ENCODE measurements at places on chromosomes 2 and 18.

GRCh38 chr18:76412010-76412817 lies 82.8 kb downstream of the ZNF516 start:
- H3K36me3 ChIP-seq = no peaks in the 10 kb centered on the region
- H3K27ac ChIP-seq = no peak overlapping the region
- H3K4me3 ChIP-seq = no peak overlapping the region
- H3K27me3 ChIP-seq = no peaks in the 10 kb centered on the region

GRCh38 chr2:134370655-134371445 lies 117.0 kb downstream of the MGAT5 start:
- no peaks in the 10 kb centered on the region for H3K27me3 ChIP-seq
- peaks cover 21% of the 10 kb centered on the region for H3K4me1 ChIP-seq
- DNase-seq = no peak
- peak overlapping the region; percentile 8 for H3K27ac ChIP-seq

DNA sequence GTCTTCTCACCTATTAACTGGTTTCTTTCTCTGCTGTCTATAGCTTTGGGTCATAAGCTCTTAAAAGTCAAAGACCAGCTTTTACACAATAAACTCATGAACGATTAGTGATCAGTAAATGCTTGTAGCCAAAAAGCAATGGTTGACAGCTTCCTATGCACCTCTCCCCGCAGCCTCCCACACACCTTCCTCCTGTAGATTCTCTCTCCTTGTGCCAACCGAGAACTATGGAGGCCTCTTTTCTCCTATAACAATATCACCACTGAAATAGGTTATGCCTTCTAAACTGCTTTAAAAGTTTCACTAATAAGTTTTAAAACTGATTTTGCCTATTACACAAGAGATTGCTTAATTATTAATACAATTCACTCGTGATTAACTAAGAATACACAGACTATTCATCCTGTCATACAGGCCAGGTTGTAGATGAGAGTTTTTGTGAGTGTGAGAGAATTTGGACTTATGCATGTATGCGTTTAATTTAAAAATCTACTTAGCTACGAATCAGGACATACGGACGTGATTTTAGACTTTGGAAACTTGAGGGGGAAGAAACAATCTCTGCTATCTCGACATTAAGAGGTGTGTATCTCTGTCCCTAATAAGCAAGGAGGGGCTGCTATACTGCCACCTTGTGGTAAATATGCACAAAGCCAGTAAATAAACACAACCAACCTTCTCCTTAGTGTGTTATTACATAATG lies 229.1 kb upstream of the RBBP8 start:
- DNase-seq = peak; percentile 29
- no peak overlapping the region for H3K4me3 ChIP-seq
- no peak overlapping the region for H3K27ac ChIP-seq
- no peaks in the 10 kb centered on the region for H3K27me3 ChIP-seq
- no peaks in the 10 kb centered on the region for H3K4me1 ChIP-seq
- H3K36me3 ChIP-seq = no peaks in the 10 kb centered on the region

- no peak for DNase-seq
- H3K27me3 ChIP-seq = no peaks in the 10 kb centered on the region
- peak overlapping the region; percentile 69 for H3K27ac ChIP-seq
- no peak overlapping the region for H3K4me3 ChIP-seq
Observed at GRCh38 chr2:144937910-144938709, 418.2 kb upstream of the ZEB2 start.

- no peaks in the 10 kb centered on the region for H3K36me3 ChIP-seq
- no peak overlapping the region for H3K4me3 ChIP-seq
- H3K4me1 ChIP-seq = no peaks in the 10 kb centered on the region
Observed at GRCh38 chr2:224084266-224084892, 45.3 kb upstream of the SERPINE2 start.

DNA sequence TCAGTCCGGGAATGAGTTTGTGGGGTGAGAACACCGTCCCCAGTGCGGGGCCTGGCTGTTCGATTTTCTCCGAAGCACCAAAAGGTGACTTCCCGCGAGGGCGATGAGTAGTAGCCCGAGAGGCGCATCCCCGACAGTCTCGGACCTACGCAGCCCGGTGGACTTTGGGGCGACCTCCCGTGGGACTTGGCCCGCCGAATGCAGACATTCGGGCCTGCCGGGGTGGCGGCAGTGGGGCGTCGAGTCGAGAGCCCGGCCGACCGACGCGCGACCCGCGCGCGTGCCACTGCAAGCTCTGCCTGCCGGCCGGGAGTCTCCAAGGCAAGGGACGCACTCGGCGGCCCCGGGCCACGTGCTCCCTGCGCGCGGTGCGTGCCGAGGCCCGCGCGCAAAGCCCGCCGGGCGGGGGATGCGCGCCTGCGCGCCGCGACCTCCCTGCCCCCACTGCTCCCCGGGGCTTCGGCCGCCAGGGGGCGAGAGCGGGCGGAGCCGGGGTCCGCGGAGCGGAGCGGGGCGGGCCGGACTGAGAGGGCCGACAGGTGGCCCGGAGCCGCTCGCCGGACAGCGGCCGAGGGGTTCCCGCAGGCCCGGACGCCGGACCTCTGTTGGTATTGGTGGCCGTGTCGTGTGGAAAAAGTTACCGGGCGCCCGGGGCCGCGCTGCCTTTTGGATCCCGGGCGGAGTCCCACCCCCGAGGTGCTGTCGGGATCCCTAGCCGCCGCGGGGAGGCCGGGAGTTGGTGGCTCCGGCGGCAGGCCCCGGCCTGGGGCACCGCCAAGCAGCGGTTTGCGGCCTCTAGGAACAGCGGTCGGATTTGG lies 1.9 kb downstream of the PTMA start:
- peaks cover 29% of the 10 kb centered on the region for H3K36me3 ChIP-seq
- DNase-seq = peak; percentile 78
- H3K4me3 ChIP-seq = peak overlapping the region; percentile 79
- peaks cover 55% of the 10 kb centered on the region for H3K4me1 ChIP-seq
- H3K27me3 ChIP-seq = no peaks in the 10 kb centered on the region

- no peak overlapping the region for H3K4me3 ChIP-seq
- no peaks in the 10 kb centered on the region for H3K36me3 ChIP-seq
- no peak overlapping the region for H3K27ac ChIP-seq
- H3K4me1 ChIP-seq = no peaks in the 10 kb centered on the region
Observed at GRCh38 chr2:83342860-83343329, 1116.2 kb downstream of the SUCLG1 start.

- no peak overlapping the region for H3K27ac ChIP-seq
- no peak for DNase-seq
- H3K4me1 ChIP-seq = no peaks in the 10 kb centered on the region
- H3K27me3 ChIP-seq = no peaks in the 10 kb centered on the region
- no peaks in the 10 kb centered on the region for H3K36me3 ChIP-seq
Observed at GRCh38 chr2:148132412-148132811, 111.5 kb downstream of the MBD5 start.

DNA sequence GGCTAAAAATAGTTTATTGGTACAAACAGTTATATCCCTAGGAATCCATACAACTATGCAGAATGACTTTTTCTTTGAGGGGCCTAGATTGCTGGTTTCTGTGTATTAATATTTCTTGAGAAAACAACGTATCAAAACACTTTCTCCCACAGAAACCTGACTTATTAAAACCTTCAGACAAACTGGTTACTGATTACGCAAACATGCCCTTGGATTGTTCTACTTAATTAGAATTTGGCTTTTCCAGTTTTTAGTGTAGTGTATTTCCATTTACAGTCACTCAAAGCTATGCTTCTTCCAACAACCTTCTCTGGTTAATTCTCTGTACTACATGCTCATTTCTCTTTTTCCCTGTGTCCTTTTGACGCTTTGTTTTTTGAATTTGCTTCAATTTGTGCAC lies 20.0 kb downstream of the VAPA start:
- H3K4me3 ChIP-seq = no peak overlapping the region
- no peak overlapping the region for H3K27ac ChIP-seq
- no peaks in the 10 kb centered on the region for H3K27me3 ChIP-seq
- H3K4me1 ChIP-seq = peaks cover 15% of the 10 kb centered on the region
- peaks cover 7% of the 10 kb centered on the region for H3K36me3 ChIP-seq

GRCh38 chr2:240896871-240897692 lies 1.1 kb upstream of the MAB21L4 start:
- peak overlapping the region; percentile 83 for H3K27ac ChIP-seq
- no peak overlapping the region for H3K4me3 ChIP-seq
- peaks cover 3% of the 10 kb centered on the region for H3K27me3 ChIP-seq
- no peak for DNase-seq

DNA sequence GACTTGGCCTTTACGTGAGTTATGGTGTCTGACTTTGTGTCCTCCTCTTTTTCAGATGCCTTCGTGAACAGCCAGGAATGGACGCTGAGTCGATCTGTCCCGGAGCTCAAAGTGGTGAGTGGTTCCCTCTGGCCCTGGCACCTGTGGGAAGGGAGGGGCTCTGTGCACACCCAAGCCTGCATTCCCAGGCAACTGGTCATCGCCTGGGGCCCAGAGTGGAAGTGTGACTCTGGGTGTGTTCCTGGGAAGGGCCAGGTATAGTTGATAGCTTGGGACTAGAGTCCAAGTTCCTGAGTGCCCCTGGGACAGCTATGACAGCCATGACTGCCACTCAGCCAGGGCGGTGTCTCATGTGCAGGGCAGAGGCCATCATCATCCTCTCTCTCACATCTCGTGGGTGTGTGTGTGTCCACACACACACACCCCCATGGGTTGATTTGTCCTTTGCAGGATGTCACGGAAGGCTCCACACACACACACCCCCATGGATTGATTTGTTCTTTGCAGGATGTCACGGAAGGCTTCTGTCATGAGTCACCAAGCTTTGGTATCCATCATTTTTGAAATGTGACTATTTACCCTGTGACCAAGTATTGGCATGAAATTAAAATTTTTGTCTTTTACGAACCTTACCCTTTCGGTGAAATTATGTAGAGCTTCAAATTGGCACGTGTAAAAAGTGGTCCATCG lies 215.4 kb downstream of the AGAP1 start:
- H3K36me3 ChIP-seq = no peaks in the 10 kb centered on the region
- H3K4me1 ChIP-seq = no peaks in the 10 kb centered on the region
- H3K27ac ChIP-seq = no peak overlapping the region
- no peaks in the 10 kb centered on the region for H3K27me3 ChIP-seq
- no peak overlapping the region for H3K4me3 ChIP-seq

- no peaks in the 10 kb centered on the region for H3K36me3 ChIP-seq
- H3K27me3 ChIP-seq = no peaks in the 10 kb centered on the region
- no peak for DNase-seq
- H3K27ac ChIP-seq = no peak overlapping the region
Observed at GRCh38 chr2:24164416-24164973, 10.4 kb upstream of the FAM228A start.
